ENCODE measurements at places on chromosomes 6 and 20.

DNA sequence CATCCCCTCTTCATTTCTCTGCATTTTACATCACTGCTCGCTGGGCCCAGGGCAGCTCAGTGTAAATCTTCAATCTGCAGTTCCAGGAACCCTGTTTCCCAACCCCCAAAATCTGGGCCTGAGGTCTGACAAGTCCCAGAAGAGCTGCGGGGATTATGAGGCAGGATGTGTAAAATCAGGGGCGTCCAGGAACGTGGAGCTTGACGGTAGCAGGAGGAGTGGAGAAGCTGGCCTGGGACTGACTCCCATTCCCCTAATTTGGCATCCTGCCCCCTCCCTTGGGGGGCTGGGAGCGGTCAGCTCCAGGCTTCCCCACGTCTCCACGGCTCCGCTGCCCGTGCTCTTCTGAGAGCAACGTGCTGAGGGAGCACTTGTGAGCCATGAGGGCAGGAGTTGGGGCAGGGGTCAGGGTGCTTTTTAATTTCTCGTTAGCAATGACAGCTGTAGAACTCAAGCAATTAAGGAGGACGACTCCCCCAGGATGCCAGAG, 23.4 kb upstream of the VEGFA start:
- no peak for DNase-seq

DNA sequence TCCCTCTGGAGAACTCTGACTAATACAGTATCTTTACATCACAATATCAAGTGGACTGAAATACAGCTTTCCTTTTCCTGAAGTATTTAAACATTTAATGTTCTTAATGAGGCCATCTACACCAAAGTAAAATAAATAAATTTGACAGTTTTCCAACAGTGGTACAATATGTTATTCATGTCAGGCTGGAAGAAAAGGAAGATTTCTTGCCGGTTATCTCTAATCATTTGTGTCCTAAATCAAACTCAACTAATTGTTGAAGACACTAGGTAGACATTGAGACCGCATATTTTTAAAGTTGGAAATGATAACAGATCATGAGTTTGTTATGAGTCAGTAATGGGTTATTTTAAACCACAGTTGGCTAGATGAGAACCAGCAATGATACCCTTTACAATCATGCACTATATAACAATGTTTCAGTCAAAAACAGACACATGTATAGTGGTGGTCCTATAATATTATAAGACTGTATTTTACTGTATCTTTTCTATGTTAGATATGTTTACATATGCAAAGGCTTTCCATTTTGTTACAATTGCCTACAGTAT, 241.6 kb downstream of the LMBRD1 start:
- no peak for DNase-seq

- no peak for DNase-seq
Observed at GRCh38 chr20:50992336-50992732, 30.6 kb downstream of the KCNG1 start.

DNA sequence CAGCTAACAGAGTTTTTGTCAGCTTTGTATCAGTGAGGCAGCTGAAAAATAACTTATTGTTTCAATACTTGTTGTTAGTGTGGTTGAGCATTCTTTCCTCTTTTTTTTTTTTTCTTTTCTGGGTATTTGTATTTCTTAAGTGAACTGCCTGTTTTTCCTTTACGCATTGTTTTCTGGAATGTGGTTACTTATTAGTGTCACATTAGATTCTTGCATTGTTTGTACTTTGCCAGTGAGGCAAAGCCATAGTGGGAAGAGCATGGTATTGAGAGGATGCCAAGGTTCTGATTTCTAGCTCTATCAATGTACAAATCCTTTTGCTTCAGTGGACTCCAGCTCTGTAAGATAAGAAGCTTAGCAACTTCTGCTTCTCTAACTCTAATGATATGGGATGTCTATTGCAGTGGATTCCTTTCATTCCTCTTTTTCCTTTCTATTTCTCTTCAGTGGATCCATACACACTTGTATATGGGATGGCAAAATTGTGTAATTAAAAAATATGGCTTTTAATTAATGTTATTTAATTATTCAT, 3.9 kb downstream of the CDKAL1 start:
- DNase-seq: no peak

GRCh38 chr6:109269057-109269456, 113.2 kb downstream of the CD164 start:
- DNase-seq: no peak

- peak; percentile 85 for DNase-seq
Observed at GRCh38 chr6:155327326-155328073, 13.2 kb upstream of the TFB1M start.

GRCh38 chr6:150627585-150628025, 27.9 kb downstream of the PLEKHG1 start:
- no peak for DNase-seq

GRCh38 chr20:31757254-31757653, 18.2 kb downstream of the TPX2 start:
- no peak for DNase-seq

DNA sequence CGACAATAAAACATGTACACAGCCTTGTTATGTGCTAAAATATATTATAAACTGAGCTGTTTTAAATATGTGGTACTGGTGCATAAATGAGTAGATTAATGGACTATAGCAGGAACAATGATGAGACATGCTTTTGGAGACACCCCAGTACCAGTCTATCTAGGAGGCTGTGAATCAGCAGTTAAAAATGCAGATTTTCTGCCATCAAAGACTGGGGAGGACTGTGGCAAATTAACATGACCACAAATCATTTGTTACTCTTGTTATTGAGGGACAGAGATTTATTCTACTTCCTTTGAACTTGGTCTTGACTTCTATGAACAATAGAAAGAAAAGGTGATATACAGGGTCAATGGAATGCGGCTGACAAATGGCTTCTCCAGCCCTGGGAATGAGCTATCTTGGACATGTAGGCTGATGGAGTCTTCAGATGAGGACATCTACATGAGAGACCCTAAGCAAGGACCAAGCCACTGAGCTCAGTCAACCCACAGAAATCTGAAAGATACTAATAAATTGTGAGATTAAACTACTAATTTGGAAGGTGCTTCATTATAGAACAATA, 551.7 kb upstream of the GJE1 start:
- DNase-seq: no peak

- no peak for DNase-seq
Observed at GRCh38 chr20:49395183-49395582, 87.3 kb downstream of the KCNB1 start.

- no peak for DNase-seq
Observed at GRCh38 chr6:49790341-49790740, 3.3 kb upstream of the PGK2 start.

DNA sequence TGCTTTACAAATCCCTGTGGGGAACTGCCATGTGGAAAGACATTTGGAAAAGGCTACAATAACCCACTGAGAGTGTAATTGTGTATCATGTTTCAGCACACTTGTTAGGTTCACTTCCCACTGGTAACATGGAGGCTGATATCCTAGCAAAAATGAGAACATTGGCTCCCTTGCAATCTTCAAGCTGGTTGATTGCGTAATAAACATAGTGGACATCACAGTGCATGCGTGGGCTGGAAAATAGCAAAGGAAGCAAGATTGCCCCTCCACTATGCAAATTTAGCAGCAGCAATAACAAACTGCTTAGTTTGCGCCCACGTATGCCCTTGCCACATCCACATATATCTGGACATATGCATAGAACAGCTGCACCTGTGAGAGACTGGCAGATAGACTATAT, 410.2 kb downstream of the MEI4 start:
- DNase-seq: no peak

- DNase-seq: no peak
Observed at GRCh38 chr20:51627586-51627985, 85.1 kb upstream of the NFATC2 start.

DNA sequence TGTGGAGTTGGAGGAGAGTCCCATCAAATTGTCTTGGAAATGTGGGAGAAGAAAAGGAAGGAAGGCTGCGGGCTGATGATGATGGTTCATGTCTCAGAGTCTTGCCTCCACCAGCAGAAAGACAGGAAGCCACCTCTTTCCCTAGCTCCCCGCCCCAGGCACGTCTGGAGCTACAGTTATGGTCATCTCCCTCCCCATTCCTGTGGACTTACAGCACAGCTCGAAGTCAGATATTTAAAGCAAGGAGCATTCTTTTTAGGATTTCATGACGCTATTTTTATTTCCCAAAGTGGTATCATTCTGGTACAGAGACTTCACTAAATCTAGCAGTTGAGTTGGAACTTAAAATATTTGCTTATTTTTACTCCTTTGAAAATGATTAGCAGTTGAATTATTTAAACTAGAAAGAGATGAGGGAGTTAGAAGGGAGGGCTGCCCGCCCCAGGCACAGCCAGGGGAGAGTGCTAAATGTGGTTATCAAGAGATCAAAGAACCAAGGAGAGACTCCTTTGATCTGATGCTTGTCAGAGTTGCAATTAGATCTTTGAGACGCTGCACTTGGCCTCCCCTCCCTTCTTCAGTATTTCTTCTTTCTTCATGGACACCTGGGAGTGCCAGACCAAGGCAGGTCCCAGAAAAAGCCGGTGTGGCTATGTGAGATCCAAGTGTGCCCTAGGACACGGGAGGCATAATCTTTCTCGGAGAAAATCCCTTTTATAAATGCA, 199.9 kb upstream of the SOX4 start:
- no peak for DNase-seq

- DNase-seq: no peak
Observed at GRCh38 chr6:111559188-111560097, 46.2 kb downstream of the TRAF3IP2 start.

DNA sequence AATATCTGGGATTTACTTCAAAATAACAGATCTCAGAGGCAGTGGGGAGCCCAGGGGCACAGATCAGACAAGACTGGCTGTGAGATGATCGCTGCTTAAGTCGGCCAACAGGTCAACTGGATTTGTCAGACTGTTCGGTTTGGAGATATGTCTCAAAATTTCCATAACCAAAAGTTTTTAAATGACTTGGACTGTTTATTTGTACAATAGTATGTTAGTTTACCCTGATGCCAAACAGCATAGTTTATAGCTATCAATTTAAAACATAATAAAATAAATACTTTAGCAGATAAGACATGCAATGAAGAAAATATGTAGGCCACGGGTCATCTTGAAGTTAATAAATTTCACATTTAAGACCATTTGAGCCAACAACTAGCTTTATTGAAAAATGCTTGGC, 126.7 kb downstream of the IRF4 start:
- DNase-seq: no peak

- DNase-seq: no peak
Observed at GRCh38 chr20:51535075-51535386, 7.5 kb downstream of the NFATC2 start.

DNA sequence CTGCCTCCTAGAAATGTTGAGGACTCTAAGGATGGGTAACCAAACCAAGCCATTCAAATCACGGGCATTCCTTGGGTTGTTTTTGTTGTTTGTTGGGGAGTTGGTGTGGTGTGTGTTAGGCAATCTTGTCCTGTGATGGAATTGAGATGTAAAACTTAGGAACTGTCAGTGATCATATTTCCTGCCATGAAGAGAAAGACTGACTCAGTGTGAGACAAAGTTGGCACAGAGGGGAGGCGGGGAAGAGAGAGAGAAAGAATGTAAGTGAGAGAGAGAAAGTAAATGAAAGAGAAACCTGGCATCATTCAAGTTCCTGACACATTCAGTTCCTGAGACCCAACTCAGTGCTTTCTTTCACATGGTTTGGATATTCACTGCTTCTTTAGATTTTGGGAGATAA, 21.6 kb upstream of the FBXO30 start:
- DNase-seq: no peak

DNA sequence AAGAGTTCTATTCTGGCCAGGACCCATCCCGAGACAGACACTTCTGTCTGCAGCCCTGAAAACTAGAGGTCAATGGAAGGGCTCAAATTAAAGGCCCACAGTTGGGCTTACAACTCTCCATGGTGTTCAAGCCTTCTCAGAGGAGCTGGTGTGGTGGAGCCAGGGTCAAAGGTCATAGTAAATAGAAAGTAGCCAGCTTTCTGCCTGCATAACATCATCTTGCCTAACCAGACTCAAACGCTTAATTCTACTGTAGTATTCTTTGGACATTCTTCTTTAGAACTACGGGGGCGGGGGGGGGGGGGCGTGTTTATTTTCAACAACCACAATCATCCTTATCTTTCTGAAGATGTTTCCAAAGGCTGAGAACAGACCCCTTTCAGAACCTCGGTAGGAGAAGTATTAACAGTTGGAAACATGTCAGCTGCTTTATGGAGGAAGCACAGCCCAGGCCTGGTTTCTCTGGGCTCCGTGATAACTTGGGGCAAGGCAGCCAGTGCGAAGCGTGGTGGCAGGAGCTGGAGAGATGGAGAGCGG, 1.5 kb upstream of the RREB1 start:
- DNase-seq: no peak

DNA sequence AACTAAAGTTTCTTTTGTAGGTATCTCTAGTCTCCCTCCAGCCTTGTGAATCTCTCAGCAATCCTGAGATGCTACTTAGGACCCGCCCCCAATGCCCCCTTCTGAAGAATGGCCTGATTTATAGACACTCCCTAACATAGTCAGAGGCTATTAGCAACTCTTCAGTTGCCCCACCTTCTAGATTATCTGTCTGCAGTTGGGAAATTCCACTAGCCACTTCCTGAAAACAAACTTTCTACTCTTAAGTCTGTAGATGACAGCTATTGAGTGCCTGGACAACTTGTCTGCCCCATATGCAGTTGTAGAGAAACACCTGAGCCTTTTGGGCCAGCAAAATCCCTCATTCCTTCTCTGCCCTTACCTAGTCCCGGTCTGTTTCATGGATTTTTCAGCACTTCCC, 188.2 kb upstream of the PREP start:
- no peak for DNase-seq

GRCh38 chr6:135901774-135902524, 50.4 kb downstream of the PDE7B start:
- DNase-seq: peak; percentile 71

DNA sequence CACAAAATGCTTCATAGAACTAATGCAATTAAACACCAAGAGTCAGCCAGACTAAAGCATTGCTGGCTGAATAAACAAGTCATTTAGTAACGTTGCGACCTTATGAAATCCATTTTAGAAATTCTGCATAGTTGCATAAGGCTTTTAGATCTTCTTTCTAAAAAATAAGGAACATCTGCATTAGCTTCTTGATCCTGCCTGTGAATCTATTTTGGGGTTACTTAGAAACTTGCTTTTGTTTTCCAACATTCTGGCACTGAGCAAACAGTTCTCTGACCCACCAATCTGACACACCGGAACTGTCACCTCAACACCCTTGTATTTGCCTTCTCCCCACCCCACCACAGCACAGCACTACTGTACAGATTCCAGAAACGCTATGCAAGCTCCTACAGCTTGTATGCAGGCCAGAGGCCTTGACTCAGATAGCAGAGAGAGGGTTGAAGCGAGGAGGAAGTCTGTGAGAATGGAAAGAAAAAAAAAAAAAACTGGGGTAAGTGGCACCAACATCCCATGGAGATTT, 55.0 kb downstream of the KIF13A start:
- DNase-seq: no peak

- DNase-seq: no peak
Observed at GRCh38 chr6:107941627-107942026, 16.4 kb downstream of the SEC63 start.

- no peak for DNase-seq
Observed at GRCh38 chr6:160883999-160884398, 107.6 kb upstream of the MAP3K4 start.

Data from brain (organoid and tissue), 16 donors.